ENCODE measurements at places on chromosomes 2 and 18.
A peak's percentile ranks its signal among the peaks of the same experiment; 100 is the strongest.

GRCh38 chr2:6442252-6442985 lies 423.3 kb downstream of the CMPK2 start:
- DNase-seq = no peak

- DNase-seq = no peak
These were observed 467.0 kb upstream of the RAB12 start for GRCh38 chr18:8142131-8142711.

DNA sequence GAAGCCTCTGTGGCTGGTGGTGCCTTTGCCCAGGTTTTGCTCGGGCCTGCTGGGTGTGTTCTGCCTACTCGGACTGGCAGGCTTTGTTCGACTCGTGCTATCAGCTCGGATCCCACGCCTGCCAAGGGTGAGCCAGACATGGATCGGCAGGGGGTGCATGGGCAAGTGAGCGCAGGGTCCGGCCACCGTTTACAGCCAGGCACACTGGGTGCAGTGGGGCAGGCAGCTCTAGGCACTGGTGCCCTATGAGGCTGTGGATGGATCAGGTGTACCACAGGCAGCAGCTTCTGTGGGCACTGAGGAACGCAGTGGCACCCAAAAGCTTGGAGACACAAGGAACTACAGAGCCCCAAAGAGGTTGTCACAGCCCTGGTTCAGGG lies 25.6 kb downstream of the MARCHF7 start:
- DNase-seq = no peak

DNA sequence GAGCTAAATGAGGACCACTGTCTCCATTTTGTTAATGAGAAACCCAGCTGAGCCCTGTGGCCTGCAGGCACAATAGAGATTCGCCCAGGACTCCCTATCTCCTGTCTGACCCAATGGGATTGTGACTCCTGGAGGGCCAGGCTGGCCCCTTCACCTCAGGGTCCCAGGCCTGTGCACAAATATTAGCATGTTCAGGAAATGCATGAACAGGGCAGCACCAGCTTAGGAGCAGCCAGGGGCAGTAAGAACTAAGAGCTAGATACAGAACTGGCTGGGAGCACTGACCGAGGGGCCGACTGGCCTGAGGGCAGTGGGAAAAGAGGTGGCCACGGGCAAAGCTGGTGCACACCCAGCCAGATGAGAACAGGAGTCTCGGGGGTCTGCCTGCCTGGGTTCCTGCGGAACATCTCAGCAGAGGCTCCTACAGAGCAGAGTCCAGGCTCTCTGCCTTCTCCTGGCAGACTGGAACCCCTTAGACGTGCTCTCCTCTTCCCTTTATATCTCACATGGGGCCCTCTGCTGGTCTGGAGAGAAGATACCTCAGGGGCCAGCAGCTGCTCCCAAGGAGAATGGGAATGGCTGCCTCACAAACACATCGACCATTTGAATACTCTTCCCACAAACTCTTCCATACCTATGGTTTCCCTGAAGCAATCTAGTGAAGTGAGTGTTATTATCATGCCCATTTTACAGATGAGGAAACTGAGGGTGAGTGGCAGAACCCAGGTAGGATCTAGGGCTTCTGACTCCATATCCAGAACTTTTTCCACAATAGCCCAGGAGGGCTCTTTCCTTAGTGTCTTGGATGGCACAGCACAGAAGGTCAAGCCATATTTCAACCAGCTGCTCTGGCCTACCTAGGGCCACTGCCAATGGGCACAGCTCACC lies 77.6 kb upstream of the OTOF start:
- DNase-seq = no peak

DNA sequence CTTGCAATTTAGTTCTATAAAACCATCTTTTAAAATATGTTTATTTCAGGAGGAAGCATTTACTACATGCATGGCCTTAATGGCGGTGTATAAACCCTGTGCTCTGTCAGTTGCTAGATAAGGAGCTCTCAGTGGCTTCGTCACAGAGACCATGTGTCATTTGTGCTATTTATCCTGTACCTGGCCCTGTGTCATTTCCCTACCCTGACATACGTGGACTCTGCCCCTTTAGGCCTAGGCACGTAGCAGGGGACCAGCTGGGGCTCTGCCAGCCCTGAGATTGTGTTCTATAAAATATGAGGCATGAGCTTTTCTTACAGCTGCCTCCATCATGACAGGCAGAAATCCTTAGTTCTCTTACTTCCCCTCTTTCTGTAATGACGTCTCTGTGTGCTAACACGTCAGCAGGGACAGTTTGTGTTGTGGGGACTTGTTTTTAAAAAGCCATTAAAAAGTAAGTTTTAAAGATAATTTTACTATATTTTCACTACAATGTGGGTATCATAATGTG lies 88.0 kb downstream of the ITGB1BP1 start:
- DNase-seq = peak; percentile 9

- no peak for DNase-seq
These were observed 94.3 kb downstream of the RNF144A start for GRCh38 chr2:7011356-7012083.

GRCh38 chr18:63213331-63213900 lies 106.2 kb downstream of the BCL2 start:
- DNase-seq = no peak

All from naive B cell (primary cell).